ENCODE measurements at places on chromosomes 7 and 10.

DNA sequence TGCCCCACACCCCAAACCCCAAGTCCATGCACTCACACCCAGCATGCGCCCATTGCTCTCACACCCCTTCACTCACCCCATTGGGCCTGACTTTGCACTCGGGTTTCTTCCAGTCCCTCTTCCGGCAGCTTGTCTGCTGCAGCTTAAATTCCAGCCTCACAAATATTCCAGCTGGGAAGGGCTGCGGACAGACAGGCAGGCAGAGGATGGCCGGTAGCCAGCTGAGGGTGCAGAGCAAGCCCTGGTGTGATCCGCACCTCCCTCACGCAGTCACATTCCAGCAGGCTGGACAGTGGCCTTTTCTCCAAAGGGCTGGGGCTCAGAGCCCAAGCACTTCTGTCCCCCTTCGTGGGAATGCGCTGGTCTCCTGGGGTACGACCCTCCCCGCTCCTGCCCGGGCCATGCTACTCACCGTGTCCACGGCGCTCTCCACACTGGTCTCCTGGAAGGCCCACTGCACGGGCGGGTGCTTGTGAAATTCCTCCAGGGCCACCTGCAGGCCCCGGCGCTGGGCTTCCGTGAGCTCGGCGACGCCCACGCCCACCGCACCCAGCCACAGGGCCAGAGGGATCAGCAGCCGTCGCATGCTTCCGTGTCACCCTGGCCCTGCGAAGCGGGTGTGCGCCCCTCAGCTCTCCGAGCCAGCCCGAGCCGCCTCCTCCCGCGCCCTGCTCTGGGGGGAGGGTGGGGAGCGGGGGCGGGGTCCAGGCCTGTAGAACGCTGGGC is 1.2 kb downstream of the RARRES2 start:
- no peak for DNase-seq

DNA sequence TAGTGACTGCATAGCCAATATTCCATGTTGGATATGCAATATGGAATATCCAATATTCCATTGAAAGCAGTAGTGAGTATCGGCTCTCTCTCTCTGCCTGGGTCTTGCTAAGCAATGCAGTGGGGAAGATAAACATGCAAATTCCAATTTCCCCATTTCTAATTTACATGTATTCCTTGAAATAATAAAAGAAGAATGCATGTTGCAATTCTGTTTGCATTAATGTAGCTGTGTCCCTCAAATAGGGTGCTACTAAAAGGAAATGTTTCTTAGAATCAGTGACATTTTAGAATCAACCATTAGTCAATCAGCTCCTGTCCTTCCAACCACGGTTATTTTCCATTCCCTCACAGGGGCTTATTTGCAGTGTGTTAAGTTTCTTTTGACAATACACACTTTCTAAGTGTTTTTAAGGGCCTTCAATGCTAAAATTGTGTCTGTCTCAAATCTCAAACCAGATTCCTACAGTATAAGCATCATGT is 46.7 kb downstream of the AFAP1L2 start:
- no peak for DNase-seq

DNA sequence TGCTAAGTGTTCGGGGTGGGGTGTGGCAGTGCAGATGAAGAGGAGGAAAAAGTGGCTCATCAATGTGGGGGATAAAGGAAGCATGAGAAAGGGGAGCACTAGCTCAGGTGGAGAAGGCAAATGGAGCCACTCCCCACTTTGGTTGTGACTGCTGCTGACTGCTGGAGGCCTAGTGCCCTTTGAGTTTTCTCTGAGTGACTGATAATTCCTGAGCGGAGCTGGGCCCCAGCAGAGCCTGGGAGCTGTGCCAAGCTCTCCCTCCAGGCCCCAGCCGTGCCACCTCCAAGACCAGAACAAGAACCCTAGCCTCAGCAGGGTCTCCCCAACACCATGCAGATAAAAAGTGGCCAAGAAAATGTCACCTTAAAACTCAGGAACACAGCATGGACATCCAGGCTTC is 9.7 kb upstream of the RASSF4 start:
- no peak for DNase-seq

- no peak for DNase-seq
These were observed 7.5 kb upstream of the DNAJC1 start for GRCh38 chr10:22010973-22011408.

GRCh38 chr7:4054158-4054557 is 627.9 kb upstream of the FOXK1 start:
- no peak for DNase-seq

- no peak for DNase-seq
These were observed 37.8 kb downstream of the STEAP4 start for GRCh38 chr7:88268858-88269257.

GRCh38 chr7:143419880-143420279 is 11.2 kb upstream of the EPHA1 start:
- no peak for DNase-seq

DNA sequence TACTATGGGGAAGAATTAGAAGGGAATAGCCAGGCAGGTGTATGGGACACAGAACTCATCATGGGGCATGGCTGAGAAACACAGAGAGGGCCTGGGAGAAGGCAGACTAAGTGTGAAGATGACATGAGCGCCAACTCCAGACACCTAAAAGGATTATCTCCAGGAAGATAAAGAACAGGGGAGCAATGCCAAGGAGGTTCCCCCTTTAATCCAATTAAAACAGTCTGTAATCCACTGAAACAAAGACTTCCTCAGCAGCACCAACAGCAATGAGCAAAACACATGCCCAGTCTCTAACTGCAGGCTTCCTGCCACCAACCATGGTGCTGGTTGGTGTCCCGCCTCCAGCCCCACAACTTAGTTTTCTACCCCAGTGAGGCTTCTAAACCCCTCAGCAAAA is 108.9 kb downstream of the GRID1 start:
- DNase-seq = no peak

- no peak for DNase-seq
These were observed 164.3 kb downstream of the BAMBI start for GRCh38 chr10:28841625-28842024.

DNA sequence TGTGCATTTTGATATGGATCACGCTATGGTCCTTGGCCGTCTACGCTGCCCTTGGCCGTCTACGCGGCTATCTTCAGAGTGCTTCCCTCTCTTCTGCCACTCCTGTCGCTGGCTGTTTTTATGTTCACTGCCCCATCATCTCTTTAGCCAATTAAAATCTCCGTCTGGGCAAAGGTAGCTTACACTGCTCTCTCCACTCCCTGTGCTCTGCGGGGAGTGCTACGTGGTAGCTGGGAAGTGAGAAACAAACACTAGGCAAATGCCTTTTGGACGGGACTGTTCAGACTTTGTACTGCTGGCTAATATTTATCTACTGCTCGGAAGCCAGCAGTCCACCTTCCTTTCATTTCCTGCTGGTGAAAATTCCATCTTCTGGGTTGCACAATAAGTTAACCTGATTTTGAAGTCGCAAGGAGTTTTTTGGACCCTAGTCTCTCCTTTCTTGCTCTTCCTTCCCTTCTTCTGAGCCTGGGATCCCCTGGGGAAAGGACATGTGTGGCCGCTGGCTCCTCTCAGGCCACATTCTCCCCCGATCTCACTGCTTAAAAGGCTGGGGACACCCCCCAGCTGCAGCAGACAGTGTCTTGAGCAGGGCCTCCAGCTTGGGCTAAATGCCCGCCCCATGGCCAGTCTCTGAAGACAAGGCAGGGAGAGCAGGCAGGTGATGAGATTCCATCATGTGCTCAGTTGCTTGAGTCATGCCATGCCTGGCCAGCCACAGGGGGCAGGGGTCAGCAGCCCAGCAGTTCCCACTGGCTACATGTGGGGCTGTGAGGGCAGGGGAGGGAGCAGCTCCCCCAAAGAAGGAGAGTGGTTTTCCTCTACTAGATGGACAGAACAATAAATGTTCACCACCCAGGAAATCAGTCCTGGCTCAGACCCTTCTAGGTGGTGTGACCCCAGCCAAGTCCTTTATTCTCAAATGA is 25.5 kb upstream of the RBM33 start:
- DNase-seq = no peak

DNA sequence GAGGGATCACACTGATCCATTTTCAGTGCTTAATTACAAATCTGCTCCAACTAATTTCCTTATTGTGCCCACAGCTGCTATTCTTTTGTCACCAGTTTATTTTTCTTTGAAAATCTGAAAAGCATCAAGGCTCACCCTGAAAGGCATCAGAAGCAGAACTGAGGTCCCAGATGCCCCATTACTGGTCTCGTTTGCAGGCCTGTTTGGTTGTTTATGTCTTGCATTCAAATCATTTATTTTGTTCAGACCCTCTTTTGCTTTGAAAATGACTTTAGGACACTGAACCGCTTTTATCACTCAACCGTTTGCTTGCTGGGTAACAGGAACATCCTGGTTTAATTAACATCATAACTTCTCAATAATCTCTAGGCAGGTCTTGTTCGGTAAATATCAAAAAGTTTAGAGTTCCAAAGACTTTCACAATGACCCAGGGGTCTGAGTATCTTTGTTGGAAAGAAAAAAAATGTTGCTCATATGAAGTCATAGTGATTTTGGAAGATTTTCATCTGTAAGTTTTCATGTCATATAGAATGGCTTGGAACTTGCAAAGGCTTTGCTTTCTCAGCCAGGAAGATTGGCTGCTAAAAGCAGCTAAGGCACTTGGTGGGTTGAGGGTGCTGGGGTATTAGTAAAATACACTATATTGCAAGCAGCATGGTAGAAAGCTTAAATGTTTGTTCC is 398.3 kb upstream of the NPVF start:
- DNase-seq = no peak

- no peak for DNase-seq
These were observed 71.7 kb downstream of the MTURN start for GRCh38 chr7:30206491-30206890.

DNA sequence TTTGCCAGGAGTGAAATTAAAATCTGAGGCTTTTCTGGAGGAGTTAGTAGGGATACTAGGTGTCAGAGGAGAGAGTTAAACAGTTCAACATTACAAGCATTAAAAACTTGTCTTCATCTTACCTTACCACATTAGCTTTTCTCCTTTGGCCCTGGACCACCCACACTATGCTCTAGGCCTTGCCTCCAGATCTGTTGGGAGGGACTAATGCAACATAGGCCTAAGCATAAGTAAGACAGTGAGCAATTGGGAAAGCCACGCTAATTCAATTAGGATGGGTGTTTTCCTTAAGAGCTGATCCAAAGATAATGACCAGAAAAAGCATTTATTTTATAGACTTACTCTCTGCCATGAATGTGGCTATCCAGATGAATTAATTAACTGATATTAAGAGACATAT is 158.9 kb downstream of the ELMO1 start:
- DNase-seq = no peak

- DNase-seq = peak; percentile 53
These were observed 23.6 kb upstream of the PFKP start for GRCh38 chr10:3043512-3044368.

- DNase-seq = no peak
These were observed 70.3 kb upstream of the DGKI start for GRCh38 chr7:137916980-137917645.

DNA sequence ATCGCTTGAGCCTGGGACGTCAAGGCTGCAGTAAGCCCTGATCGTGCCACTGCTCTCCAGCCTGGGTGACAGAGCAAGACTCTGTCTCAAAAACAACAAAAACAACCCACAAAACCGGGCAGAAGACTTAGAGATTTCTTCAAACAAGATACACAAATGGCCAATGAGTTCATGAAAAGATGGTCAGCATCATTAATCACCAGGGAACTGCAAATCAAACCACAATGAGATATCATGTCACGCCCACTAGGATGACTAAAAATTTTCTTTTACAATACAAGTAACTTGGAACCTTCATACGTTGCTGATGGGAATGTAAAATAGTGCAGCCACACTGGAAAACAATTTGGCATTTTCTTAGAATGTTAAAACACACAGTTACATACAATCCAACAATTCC is 77.3 kb upstream of the GRID1 start:
- DNase-seq = no peak

DNA sequence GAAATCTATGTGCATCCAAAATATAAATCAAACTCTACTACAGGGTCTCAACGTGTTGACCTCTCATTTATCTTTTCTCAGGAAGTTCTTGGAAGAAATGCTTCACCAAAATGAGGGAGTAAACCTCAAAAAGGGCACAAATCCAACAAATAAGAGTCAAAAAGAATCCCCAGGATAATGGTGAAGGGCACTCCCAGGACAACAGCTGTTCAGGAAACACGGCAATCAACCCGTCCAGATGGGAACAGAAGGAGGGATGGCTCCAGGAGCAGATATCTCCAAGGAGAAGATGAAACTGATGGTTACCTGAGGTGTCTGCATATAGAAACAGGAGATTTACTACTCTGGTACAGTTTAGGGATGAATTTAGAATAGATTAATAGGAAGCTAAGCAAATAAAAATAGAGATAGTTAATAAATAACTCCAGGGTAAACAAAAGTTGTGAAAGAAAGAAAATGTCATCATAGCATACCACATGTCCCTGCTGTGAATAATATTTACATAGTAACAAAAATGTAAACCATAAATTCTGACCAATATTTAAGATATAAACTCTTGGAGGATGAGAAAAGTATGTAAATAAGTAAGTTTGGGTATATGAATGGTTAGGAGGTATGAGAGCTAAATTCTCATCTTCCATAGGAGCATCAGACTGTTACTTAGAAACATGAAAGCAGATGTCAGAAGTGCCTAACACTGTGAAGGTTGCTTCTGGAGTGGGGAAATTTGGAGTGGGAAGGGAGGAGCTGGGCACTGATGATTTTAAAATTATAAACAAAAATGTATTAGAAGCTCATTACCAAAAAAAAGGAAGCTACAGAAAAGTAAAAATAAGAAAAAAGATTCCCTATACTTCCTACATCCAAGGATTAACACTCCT is 237.5 kb upstream of the HPS1 start:
- DNase-seq = no peak

GRCh38 chr7:107846324-107846723 is 43.3 kb upstream of the SLC26A3 start:
- no peak for DNase-seq

DNA sequence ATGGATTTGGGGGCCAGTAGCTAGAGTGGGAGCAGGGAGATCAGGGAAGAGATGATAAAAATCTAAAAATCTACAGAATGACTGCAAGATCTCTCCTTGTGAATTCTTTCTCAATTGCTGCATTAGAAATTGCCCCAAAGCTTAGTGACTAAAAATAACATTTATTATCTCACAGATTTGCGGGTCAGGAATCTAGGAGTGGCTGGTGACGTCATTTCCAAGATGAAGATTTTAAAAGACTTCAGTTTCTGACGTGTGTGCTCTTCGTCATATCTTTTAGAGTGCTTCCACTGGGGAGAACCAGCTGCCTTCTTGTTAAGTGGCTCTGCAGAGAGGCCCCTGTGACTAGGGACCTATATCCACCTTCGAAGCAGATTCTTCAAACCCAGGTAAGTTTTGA is 112.6 kb downstream of the DGKI start:
- DNase-seq = no peak

All from stimulated activated CD4-positive, alpha-beta T cell treated with anti-CD3 and anti-CD28 coated beads, Interleukin-2, amount 100 ng/mL, for 24 hours (primary cell).